ENCODE measurements at places on chromosomes 2 and 18.

DNA sequence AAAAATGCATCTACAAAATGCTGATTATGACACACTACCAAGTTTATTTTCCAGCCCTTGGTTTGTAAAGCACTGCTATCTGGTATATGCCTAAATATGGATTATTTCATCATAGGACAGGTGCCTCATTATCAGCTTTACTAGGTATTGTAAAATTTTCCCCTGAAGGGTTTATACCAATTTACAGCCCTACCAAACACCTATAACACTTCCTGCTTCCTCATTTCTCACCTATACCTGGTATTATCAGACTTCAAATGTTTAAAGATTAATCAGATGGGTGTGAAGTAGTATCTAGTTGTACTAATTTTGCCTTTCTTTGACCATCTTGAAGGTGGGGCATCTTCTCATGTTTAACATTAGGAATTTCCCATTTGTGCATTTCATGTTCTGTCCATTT, 26.8 kb downstream of the RMND5A start:
- no peak for DNase-seq

DNA sequence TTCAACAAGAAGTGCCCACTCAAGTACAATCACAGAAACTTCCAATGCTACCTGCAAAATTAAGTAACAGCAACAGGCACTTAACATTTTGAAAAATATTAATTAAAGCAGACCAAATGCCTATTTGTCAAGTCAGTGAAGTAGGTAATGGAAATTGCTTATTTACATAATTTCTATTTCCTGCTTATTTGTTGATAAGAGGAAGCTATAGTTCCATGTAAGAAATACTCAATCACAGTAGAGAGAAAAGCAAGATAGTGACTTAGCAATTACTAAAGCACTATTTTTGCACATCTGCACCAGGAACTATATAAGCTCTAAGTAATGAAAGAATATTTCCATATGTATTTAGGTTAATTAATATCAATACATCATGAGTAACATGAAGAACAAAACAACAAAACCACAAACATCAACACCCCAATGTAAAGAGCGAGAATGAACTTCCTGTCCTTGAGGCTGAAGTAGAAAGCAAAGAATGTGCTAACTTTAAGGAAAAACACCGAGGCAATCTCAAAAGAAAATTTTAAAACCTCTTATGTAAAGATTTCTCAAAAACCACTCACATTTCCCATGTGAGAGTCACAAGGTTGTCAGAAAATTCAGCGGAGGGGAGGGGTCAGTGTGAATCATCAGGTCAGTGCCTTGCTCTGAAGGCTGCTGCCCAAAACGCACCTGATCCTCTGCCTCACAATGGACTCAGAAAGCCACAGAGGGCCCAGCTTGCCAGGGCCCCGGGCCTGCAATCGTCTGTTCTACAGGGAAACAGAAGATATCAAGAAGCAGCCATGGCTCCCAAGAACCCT, 12.5 kb downstream of the NPC1 start:
- no peak for DNase-seq

DNA sequence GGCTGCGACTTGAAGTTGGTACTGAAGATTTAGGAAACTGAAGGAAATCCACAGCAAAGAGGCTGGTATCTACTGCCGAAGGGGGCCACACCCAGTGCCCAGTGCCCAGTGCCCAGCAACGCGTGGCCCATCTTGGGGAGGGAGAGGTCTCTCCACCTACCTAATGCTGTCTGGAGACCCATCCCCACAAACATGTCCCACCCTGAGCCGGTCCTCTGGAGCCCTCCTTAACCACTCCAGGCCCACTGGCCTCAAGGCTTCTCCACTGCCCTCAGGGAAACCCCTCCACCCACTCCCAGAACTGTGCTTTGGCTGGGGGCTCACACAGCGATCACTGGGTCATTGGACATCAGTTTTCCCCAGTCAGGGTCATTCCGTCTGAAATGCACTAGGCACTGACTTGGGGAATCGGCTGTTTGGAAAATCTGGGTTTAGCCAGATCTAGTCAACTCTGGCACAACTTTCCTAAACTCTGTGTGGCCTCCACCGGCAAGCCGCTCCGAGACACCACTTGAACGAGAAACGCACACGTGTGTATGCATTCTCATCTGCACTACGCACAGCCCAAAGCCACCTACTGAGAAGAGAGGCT, 20.1 kb downstream of the GPR55 start:
- no peak for DNase-seq

DNA sequence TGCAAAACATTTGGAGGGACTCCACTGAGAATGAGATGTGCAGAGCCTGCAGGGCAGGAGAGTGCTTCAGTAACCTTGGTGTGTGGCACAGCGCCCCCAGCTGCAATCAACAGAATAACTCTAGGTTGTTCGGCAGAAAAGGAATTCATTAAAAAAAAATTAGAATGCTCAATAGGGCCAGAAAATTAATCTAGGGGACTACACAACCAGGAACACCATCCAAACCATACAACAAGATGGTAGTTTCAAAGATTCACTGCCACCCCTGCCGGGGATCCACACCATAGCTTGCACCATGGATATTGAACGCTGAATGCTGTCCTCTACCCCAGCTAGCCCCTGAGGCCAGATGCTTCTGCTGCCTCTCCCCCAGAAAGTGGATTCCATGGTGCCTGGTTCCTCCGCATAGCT, 50.1 kb downstream of the THUMPD2 start:
- DNase-seq, result no peak

GRCh38 chr18:73975266-73975665, 172.4 kb downstream of the FBXO15 start:
- no peak for DNase-seq

- DNase-seq, result no peak
Measured at GRCh38 chr18:58302811-58303210, 258.8 kb downstream of the NEDD4L start.

DNA sequence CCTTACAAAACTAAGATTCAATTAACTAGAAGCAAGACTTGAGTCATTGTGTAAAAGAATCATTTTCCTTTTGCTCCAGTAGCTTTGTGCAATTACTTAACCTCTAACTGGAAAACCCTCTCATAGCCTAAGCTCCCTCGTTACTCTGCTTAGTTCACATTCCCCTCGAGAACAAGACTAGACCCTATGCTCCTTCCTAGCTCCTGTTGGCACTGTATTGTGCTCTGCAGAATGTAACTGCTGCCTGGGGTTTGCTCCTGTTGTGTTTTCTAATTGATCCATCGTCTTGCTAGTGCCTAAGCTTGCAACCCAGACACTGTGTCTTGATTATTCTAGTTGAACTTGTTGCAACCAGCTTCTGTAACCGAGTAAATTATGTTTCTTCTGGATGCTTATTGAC, 347.0 kb downstream of the ZNF804A start:
- no peak for DNase-seq

GRCh38 chr2:236998236-236998635, 87.5 kb upstream of the COPS8 start:
- no peak for DNase-seq

- no peak for DNase-seq
Measured at GRCh38 chr2:134692499-134692898, 26.3 kb downstream of the TMEM163 start.

DNA sequence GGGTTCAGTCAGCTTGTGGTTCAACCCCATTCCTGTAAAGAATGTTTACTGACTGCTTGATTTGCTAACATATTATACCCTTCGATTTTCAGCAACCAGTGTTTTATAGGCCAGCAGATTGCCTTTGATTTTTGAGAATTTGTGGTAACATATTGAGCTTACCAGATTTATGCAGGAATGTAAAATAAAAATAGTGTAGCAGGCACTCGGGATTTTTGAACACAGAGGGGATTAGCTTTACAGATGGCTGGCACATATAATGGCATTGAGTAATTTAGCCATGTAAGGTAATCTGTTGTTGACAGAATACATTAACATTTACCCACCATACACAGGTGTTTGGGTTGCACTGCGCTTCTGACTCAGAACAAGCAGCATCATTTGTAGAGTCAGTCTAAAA, 354.0 kb downstream of the LRRTM1 start:
- DNase-seq, result no peak

DNA sequence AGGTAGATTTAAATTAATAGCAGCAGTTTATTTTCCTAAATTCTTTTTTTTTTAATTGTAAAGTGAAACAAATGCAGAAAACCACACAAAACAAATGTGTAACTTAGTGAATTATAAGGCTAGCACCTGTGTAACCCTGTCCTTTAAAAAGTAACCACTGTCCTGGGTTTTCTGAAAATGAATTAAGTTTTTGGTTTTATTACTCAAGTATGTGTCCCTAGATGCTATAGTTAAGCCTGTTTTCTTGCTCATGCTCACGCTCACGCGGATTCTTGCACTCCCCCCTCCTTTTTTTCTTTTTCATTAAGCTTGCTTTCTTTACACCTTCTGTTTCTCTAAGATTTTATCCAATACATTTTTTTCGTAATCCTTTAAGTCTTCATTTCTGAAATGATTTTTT, 207.7 kb upstream of the STON1 start:
- DNase-seq, result no peak

DNA sequence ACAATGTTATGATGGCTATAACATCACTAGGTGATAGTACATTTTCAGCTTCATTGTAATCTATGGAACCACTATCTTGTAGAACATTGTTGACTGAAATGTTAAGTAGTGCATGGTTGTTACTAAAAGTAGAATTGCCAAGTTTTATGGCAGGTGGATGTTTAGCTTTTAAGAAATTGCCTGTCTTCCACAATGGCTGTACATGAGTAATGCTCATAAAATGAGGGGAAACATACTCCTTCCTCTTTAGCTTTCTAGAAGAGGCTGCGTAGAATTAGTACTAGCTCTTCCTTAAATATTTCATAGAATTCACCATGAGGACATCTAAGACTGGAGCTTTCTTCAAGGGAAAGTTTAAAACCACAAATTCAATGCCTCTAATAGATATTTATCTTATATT, 161.0 kb downstream of the TPGS2 start:
- DNase-seq, result no peak

- no peak for DNase-seq
Measured at GRCh38 chr2:191170773-191171172, 20.0 kb upstream of the STAT4 start.

Data from activated naive CD4-positive, alpha-beta T cell (primary cell).